NCI-H446 treated with DMSO at 0.1 percent for 48 hours (cell line): ENCODE measurements at places on chromosomes 2 and 18.

DNA sequence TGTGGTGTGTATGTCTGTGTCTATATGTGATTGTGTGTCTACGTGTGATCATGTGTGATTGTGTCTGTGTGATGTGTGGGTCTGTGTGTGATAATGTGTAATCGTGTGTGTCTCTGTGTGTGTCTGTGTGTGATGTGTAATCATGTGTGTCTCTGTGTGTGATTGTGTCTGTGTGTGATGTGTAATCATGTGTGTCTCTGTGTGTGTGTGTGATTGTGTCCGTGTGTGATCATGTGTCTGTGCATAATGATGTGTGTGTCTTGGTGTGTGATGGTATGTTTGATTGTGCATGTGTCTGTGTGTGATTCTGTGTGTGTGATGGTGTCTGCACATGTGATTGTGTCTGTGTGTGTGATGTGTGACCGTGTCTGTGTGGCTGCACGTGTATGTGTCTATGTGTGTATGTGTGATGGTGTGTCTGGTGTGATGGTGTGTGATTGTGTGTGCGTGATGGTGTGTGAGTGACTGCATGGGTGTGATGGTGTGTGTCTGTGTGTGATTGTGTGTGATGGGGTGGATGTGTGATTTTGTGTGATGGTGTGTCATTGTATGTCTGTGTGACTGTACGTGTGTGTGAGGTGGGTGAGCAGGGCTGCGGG lies 78.9 kb downstream of the RTP5 start:
- DNase-seq = no peak

GRCh38 chr2:205670292-205670691 lies 12.0 kb upstream of the NRP2 start:
- no peak for DNase-seq

DNA sequence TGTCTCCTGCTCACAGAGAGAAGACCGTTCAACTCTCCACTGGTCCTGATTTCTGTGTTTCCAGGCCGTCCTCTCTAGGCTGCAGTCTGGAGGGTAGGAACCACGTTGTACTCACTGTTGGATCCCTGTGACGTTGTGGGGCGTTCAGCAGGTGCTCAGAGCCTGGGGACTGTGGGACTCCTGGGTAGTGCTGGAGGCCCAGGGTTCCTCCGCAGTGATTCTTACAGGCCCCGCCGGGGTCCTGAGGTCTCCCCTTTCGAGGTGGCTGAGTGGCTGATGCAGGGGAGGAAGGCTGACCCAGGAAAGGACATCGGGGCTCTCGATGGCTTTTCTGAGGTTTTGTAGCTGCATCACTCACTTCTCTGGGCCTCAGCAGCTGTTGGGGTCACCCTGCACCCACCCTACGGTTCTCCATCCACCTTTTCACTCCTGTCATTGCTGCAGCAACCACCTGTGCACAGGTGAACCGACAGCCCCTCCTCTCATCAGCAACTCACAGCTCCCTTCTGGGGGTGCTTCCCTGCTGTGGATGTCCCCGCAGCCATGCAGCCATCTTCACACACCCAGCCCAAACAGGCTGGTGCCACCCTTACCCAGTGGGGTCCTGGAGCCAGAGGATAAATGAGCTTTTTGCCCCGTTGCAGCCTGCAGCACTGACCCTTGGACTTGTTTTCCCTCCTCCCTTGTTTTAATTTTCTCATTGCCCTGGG lies 169.6 kb upstream of the HDAC4 start:
- DNase-seq = no peak

DNA sequence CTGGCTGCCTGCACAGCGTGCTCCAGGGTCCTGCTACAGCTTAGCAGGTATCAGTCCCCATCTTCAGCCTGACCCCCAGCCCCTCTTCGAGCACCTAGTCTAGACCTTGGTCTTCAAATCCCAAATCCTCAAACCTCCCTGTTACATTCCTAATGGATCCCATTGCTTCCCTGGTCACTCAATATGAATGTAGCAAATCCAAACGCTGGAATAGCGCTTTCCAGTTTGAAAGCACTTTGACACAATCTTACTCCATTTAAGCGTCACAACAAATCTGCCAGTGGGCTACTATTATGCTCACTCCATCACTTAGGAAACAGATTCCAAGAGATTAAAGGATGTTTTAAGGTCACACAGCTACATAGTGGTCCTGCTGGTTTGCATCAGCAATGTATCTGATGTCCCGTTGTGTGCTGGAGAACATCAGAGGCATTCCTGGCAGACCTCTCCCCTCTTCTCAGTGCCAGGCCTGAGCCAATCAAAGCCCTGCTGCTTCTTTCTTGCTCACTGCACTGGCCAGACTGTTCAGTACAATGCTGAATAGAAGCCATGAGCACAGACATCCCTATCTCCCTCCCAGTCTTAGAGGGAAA lies 11.1 kb upstream of the INO80C start:
- no peak for DNase-seq

DNA sequence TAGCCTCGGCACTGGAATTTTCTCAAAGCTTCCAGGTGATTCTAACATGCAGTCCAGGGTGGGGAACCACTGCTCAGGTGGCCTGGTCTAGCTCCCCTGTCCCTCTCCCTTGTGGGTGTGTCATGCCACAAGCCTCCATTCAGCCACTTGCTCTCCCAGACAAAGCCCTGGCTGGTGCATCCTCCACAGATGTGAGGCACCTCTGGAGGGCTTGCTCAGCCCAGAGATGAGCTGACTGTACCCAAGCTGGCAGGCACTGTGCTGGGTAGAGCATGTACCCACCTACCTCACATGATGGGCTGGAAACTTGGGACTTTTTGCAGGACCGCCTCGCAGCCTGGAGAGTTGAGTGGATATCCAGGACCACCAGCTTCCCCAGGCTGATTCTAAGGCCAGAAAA lies 88.1 kb downstream of the ZBTB7C start:
- DNase-seq = no peak

DNA sequence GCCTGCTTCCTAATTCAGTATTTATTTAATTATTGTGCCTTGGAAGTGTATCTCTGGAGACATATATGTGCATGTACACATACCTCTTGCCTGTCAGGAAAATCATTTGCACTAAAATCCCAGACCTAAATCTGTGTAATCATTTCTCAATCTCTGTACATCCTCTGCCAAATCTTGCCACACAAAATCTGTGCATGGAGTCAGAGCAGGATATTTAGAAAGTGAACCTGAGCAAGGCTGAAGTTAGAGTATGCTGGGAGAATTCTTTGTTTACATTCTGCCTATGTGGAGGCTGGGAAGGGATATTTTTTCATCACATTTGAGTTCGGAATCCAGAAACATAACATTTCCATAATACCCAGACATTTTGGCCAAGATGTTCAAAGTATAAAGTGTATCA lies 9.3 kb downstream of the XRCC5 start:
- no peak for DNase-seq

GRCh38 chr2:28326469-28326805 lies 66.2 kb upstream of the FOSL2 start:
- no peak for DNase-seq

GRCh38 chr2:190221429-190221828 lies 98.2 kb downstream of the HIBCH start:
- no peak for DNase-seq

DNA sequence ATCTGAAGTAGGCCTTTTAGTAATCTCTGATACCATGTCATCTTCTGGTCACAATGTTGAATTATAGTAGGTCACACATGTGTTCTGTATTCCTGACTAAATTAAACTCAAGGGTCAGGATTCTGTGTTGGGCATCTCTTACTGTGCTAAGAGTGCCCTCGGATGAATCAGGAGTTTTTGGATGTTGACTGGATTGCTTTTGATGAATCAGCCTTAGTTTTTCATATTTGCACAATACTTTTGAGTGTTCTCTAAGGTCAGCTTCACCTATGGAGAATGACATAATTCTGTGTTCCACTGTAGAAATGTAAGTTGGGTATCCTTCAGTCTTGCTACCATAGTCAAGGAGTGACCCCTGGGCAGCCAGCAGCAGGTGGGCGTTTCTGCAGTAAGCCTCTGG lies 190.1 kb downstream of the PTPRM start:
- no peak for DNase-seq

- DNase-seq = peak; percentile 83
Observed at GRCh38 chr2:63163161-63163820, 112.7 kb downstream of the OTX1 start.
